Activated naive CD4-positive, alpha-beta T cell treated with Interleukin-2 at 50 U/mL for 16 hours (primary cell): ENCODE measurements at places on chromosomes 11 and 22.

DNA sequence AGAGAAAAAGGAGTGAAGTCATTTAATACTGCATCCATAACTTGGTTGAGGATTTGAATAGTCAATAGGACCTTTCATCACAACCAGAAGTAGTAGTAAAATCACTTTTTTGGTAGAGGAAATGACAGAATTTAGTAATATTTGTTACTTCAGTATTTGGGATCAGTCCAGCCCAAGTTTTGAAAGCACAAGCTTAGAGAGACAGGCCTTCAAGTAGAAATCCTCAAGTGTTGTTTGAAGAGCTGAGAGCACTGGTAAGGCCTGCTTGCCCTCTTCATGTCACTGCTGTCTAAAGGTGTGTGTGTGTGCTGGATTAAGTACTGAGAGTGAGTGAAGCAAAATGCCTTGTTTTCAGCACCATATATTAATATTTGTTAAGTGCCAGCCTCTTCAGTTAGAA is 137.3 kb downstream of the WNT11 start:
- no peak for DNase-seq

- no peak for DNase-seq
Observed at GRCh38 chr11:2816523-2816922, 69.1 kb downstream of the CDKN1C start.

DNA sequence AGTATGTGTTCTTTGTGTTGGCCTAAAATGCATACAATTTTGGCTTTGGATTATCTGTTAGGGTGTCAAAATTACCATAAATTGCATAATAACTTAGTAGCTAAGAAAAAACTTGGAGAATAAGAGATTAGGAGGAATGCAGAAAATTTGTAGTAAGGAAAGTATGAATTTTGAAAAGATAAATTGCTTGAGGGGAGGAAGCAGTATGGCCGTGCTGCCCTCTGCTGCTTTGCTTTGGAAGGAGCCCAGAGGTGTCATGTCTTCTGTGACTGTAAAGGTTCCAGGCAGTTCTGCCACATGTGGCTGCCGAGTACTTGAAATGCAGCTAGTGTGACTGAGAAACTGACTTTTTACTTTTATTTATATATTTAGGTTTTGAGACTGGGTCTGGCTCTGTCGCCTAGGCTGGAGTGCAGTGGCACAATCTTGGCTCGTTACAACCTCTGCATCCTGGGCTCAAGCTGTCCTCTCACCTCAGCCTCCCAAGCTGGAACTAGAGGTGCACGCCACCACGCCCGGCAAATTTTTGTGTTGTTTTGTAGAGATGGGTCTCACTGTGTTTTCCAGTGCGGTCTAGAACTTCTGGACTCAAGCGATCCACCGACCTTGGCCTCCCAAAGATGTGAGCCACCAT is 1.8 kb downstream of the ADSL start:
- peak; percentile 73 for DNase-seq

- no peak for DNase-seq
Observed at GRCh38 chr22:35377735-35378134, 3.2 kb upstream of the HMOX1 start.

GRCh38 chr11:34910817-34911216 is 5.4 kb downstream of the APIP start:
- DNase-seq, result no peak

DNA sequence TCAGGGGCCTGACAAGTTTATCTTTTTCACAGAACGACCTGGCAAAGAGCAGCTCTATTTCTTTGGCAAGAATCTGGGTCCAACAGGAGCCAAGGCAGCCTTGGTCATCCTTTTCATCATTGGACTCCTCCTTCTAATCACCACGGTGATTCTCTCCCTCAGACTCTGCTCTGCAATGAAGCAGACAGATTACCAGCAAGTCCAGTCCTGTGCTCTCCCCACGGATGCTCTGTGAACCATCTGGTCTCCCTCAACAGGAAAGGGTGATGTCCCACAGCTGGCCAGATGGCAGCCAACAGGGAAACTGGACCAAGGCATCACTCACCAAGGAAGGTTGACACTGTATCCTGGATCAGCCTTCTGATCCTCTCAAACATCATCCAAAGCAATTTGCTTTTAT is 17.0 kb upstream of the PANX1 start:
- no peak for DNase-seq

GRCh38 chr11:28350216-28350615 is 242.0 kb downstream of the METTL15 start:
- DNase-seq, result no peak

DNA sequence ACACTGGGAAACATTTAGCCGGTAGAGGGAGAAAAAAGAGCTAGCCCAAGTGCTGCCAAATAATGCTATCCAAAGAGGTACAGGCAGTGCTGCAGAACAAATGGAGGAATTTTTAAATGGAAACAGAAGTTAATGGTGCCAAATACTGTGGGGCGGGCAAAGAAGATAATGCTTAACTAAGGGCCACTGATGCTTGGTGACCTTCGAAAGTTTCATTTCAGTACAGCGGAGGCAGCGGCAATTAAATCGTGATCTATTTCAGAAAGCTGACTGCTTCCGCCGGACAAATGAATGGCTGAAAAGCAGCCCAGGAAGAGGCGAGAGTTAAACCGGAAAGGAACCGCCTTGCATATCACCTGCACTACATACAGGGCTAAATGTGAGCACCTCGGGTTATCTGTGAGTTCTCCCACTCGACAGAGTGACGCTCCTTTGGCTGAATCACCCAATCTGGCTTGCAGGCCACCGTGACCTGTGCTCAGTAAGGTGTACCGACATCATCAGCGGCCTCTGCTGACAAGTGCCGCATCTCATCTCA is 42.1 kb downstream of the CADM1 start:
- DNase-seq, result no peak

DNA sequence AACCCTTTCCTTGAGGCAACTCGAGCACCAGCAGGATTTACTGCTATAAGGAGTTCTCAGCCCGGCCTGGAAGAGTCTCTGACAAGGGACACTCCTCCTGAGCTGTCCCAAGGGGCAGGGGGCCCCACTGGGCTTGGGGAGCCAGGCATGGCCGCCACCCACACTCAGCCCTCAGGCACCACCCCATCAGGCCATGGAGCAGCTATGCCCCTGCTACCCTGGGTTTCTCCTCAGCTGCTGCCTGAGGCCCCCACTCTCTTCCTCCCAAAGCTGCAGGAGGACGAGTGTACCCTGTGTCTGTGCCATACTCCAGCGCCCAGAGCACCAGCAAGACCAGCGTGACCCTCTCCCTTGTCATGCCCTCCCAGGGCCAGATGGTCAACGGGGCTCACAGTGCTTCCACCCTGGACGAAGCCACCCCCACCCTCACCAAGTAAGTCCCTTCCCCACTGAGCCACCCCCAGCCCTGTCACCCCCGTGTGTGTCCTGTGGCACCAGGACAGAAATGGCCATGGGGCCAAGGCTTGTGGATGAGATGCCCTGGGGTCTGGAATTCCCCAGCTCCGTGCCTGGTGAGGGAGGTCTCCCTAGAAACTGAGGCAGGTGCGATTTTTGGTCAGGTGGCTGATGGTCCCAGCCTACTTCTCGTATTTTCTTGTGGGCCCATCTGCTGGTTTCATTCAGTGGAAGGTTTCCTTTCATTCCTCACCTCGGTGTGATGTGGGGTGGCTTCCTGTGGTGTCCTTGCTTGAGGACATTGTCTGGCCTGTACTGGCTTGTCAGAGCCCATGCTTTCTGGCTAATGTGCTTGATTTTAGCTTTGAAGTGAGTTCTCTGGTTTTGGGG is 28.4 kb downstream of the TAB1 start:
- no peak for DNase-seq

DNA sequence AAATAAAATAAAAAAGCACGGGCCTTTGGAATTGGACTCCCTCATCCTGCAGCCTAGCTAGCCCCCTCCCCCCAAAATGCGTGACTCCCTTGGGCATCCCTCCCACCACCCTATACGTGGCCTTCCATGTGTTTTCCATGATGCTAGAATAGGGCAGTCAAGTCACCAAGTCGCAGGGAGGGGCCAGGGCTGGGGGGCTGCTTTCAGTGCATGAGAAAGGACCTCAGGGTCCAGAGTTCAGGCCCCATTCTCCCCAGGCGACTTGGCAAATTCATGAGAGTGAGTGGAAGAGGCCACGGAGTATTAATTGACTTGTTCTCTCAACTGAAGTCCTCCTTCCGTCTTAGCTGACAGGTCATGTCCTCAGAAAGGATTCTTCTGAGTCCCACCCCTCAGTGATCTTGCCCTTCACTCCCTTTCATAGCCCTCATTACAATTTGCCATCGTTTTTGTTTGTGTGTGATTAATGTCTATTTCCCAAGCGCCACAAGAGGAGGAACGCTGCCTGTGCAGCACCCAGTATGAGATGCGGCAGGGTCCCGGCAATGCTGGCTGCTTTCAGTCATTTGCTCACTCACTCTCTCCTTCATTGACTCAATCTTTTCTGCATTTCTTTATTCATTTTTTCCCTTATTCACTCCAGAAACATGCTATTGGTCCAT is 17.4 kb downstream of the LRRC32 start:
- DNase-seq, result no peak

- no peak for DNase-seq
Observed at GRCh38 chr11:104967534-104968354, 630 bp downstream of the CASP4 start.

GRCh38 chr11:112321501-112322172 is 61.0 kb upstream of the PLET1 start:
- no peak for DNase-seq

- no peak for DNase-seq
Observed at GRCh38 chr11:63841554-63841953, 2.6 kb downstream of the MARK2 start.

- DNase-seq, result no peak
Observed at GRCh38 chr22:44389926-44390612, 77.3 kb upstream of the SHISAL1 start.

DNA sequence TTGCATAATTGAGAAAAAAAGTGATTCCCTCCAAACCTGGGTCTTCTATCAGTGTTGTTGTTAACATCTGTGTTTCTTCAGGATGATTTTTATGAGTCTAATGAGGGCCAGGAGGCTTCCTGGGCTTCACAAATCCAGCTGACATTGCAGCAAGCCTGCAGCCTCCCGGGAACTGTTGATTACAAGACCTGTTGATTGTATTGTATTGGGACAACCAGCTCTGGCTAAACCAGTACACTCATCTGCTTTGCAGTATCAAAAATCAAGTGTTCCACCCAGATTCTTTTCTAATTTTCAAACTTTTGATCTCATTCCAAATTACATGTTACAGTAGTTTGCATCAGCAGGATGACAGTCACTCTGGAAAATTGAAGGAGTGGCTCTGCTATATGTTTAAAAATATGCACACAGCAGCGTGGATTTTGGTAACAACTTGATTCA is 16.1 kb upstream of the PRSS23 start:
- no peak for DNase-seq

DNA sequence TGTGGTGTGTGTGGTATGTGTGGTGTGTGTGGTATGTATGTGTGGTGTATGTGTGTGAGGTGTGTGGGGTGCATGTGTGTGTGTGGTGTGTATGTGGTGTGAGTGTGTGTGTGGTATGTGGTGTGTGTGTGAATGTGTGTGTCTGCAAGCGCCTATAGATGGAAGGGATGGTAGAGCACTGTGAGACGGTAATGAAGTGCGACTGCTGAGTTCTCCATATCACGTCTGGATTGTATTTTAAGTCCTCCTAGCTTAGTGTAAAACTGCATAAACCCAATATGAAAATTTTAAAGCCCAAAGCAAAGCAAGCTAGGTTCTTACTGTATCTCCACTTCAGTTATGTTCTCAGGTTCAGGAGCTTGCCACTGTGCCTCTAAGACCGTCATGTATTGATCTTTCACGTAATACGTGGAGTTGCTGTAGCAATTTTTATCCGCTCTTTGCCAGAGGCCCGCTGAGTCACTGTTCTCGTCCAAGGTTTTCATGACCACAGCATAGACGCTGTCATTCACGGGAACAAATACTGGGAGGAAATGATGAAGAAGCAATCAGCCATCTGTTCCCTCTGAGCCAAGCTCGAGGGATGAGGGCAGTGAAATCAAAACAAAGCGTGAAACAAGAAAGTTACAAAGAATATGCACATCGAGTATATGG is 5.5 kb downstream of the PLET1 start:
- DNase-seq, result no peak

GRCh38 chr11:68200639-68201038 is 12.5 kb downstream of the KMT5B start:
- DNase-seq, result no peak

DNA sequence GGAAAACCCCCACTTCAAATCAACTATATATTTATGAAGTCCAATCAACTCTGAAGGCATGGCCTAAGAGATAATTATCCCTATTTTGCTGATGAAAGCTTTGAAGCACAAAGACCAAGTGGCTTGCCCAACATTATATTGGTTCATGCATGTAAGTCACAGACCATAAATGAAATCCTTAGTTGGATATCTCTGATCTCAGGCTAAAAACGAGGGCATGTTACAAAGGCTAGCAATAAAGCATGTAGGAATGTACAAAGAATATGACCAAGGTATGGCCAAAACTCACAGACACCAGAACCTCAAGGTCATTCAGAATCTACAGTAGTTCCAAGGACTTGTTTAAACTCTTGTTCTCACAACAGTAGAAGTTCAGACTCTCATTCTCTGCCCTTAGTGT is 100.2 kb upstream of the SESN3 start:
- DNase-seq, result no peak

DNA sequence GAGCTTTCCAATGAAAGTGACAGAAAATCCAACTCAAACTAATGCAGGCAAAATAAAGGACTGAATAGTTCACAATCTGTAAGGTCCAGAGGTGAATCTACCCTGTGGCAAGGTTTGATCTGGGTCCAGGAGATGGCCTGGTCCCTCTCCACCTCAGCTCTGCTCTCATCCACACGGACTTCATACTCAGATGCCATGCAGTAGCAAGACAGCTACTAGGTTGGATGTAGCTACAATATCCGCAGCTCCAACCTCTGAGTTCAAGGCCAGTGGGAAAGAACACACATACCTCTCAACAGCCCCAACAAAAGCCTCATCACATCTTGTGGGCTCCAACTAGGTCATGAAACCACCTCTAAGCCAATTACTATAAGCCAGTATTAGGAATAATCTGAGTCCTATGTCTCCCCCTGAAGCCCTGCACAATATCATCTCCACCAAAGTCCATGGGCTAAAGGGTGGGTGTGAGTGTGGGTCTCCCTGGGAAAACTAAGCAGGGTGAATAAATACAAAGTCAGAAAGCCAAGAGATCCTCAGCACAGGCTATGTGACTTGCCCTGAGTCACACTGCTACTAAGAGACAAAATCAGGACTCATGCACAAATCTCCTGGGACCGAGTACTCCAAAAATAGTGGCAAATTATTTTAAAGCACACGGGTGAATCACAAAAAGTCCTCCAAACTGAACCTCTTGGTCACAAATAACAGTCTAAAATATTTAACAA is 78.8 kb downstream of the LARGE1 start:
- no peak for DNase-seq

- DNase-seq, result no peak
Observed at GRCh38 chr11:104487046-104487806, 323.3 kb upstream of the PDGFD start.
